ENCODE measurements at places on chromosomes 6 and 20. TPM values are rescaled to one million over a fixed set of nuclear protein-coding genes. Genes with fewer than 3 reads are reported as not detected.
A peak's percentile ranks its signal among the peaks of the same experiment; 100 is the strongest.

GRCh38 chr20:16263582-16263981 lies 309.7 kb downstream of the KIF16B start:
- no peak for DNase-seq

- DNase-seq: no peak
Measured at GRCh38 chr20:15328084-15328483, 990.7 kb upstream of the FLRT3 start.

The TRIM10 gene
- 0.27 TPM for polyA plus RNA-seq

DNA sequence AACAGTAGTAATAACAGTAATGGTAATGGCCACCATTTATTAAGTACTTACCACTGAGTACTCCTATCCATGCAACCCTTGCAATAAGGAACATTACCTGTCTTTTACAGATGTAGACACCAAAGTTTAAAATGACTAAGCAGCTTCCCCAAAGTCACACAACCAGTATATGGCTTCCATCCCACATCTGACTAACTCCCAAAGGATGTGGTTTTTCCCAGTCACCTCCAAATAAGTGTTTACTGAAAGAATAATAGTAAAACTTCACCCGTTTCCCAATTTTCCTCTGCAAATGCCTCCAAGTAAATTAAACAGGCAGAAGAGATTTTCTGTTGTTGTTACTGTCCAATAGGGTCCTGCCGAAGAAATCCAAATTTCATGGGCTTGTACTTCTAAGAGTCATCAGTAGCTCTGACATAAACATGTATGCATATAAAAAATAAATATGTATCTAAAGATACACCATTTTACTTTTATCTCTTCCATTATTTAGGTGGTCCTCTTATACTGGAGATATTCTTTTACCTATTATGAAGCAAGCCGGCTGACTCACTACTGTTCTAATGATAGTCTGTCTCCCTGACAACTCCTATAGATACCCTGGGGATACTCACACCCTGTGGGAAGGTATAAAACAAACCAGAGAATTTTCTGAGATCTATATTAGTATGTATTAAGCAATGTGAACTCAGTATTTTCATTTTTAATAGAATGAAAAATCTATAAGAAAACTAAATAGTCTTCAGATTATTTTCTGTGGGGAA lies 77.9 kb upstream of the ID4 start:
- no peak for DNase-seq

DNA sequence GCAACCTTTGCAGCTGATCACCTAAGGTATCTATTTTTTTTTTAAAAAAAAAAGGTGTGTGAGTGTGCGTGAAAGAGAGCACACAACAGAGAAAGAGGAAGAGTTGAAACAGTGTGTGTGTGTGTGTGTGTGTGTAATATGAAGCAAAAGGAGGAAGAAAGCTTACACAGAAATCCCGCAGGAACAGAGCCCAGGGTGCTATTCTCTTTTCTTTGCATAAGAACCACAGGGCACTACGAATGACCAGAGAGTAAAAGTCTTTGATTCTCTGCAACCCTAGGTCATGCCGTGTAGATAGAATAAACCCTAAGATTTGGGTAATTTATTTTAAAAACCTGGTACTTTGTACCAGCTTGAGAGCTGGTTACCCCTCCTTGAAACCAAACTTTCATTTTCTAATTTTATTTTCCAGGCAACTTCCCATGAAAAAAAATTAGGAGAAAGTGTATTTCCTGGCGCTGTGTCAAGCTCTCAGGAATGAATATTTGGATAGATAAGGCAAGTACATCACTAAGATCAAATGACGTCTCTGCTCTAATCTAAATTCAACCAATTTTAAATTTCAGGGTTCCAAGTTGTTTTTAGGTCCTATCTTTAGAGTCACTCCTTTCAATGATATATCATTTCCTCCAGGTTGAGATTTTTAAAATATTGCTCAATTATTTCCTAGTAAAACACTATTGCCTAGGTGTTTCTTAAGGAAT lies 47.9 kb upstream of the ID4 start:
- DNase-seq: no peak

DNA sequence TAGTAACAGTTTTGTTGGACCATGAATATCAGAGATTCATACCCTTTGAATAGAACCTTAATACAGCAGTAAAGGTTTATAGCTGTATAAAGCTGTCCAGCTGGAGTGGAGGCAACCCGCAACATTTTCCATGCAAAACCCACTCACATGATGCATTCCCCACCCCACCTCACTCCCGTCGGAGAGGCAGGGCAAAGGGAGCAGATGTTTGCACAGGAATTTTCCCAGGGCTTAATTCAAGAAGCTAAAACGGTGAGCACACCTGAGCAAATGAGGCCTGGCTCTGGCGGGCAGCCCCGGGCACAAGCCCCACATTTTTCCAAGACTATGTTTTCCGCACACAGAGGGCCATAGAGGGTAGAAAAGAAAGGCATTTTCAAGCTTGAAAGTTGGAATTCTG lies 191.7 kb downstream of the FOXC1 start:
- no peak for DNase-seq

The HSPA12B gene
- 11.5 TPM for polyA plus RNA-seq

- no peak for DNase-seq
Measured at GRCh38 chr6:140572129-140572528, 1197.7 kb upstream of the CITED2 start.

The L3MBTL3 gene
- polyA plus RNA-seq: 21.4 TPM

The HRH3 gene
- polyA plus RNA-seq: 0.15 TPM

DNA sequence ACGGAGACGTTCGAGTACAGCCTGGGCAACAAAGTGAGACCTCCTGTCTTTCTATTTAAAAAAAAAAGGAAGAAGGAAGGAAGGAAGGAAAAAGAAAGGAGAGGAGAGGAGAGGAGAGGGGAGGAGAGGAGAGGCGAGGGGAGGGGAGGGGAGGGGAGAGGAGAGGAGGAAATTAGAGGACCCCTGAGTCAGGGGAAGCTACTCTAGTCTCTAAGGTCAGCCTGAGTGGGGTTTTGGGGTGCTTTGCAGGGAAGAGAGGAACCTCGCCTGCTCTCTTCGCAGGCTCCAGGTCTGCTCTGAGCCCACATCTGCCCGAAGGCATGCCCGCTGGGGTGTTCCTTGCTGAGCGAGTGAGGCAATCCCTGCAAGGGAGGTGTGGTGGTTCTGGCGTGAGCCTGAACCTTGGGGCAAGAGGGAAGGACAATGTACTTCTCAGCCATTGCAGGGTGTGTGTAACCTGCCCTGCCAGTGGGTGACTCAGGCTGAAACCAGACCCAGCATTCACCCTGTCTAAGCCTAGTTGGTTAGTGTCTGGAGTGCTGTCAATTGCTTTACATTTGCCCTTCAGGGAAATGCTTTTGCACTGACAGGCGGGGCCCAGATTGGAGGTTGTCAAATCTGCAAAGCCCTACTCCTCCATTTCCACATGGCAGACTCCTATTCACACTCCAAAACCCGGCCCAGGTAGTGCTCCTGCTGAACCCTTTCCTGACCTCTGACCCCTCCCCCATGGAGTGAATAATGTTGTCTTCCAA lies 15.3 kb upstream of the MMP9 start:
- no peak for DNase-seq

DNA sequence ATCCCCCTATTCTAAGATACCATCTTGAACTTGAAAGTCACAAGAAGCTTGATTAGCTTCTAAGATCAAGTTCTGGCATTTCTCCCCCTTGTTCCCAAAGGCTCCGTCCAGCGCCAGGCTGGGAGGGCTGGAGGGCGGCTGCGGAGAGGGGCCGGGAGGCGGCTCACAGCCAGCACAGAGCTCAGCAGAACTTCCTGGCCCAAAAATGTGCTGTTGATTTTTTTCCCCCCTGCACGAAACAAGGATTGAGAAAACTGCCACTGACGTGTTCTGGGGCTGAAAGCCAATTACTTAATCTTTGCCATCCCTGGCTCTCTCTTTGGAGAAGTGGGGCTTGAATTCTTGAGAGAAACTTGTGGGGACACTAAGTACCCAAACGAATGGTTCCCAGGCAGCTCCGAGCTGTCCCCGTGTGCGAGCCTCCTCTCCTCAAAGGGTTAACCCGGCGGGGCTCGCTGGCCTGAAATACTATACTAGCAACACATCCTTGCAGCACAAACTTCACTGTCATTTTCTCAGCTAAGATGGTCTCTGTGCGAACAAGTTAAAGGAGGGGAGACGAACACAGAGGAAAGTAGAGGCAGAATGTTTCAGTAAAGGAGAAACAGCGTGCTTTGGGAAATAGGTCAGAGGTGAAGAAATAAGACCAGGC lies 452 bp downstream of the TRAF3IP2 start:
- peak; percentile 83 for DNase-seq

The NSFL1C gene
- 104 TPM for polyA plus RNA-seq

- DNase-seq: no peak
Measured at GRCh38 chr6:33742092-33742491, 4.6 kb downstream of the IP6K3 start.

- no peak for DNase-seq
Measured at GRCh38 chr6:28263922-28264321, 3.0 kb upstream of the ZSCAN26 start.

DNA sequence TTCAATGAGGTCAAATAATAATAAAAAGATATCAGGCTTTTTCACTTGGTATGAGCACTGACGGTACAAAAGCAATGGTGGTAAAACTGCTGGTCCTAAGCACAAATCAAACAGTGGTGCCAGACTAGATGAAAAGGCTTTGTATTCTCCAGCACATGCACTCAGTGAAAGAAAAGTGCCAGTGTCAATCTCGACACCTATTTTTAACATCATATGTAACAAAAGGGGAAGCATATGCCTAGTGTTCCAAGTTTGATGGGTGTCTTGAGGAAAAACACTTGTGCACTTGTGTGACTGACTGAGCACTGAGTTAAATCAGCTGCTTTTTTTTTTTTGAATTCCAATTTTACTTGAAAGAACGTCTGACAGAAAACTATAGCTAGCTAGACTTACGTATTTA lies 27.3 kb downstream of the MED23 start:
- DNase-seq: no peak

- DNase-seq: no peak
Measured at GRCh38 chr6:31010393-31011060, at the start of gene MUC22. Gene MUC22, plus strand, starts transcription at chr6:31010474. Its CDS starts 233 bp downstream, at chr6:31010707.

The WFDC5 gene
- polyA plus RNA-seq: not detected

- DNase-seq: no peak
Measured at GRCh38 chr6:79625746-79626145, 5.4 kb upstream of the SH3BGRL2 start.

GRCh38 chr20:59253779-59254319 lies 46.6 kb upstream of the EDN3 start:
- DNase-seq: no peak

DNA sequence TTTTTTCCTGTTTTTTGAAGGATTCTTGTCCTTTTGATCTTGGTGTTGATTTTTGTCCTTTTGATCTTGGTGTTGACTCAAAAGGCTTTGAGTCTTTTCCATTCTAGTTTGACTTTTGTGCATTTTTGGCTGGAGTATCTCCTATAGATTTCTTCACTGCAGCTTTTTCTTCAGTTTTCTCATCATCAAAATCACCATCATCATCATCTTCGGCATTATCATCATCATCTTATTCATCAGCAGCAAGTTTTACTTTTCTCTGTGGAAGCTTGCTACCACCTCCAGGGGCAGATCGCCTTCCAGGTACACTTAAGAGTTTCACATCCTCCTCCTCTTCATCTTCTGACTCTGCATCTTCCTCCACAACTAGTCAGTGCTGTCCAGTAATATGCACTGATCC lies 56.5 kb upstream of the MCHR2 start:
- no peak for DNase-seq

The CAGE1 gene
- 0.38 TPM for polyA plus RNA-seq

DNA sequence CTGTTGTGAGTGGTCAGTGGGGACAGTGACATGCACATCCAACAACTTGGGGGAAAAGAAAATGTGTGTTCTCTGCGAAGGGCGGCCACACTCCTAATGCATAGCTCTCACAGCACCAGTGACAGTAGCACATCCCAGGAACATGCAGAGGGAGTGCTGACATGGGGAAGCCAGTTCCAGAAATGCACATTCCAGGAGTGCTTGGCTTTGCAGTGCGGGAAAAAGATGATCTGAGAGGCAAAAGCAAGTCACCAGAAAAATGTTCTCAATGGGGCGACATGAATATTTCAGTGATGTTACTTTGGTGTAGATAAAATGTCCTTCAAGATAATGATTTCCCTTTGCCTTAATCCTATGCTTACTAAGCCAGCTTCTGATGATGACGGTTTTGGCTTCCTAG lies 42.9 kb upstream of the PDE10A start:
- no peak for DNase-seq

The CPNE5 gene
- 13.2 TPM for polyA plus RNA-seq

The ZNF337 gene
- polyA plus RNA-seq: 39.1 TPM

DNA sequence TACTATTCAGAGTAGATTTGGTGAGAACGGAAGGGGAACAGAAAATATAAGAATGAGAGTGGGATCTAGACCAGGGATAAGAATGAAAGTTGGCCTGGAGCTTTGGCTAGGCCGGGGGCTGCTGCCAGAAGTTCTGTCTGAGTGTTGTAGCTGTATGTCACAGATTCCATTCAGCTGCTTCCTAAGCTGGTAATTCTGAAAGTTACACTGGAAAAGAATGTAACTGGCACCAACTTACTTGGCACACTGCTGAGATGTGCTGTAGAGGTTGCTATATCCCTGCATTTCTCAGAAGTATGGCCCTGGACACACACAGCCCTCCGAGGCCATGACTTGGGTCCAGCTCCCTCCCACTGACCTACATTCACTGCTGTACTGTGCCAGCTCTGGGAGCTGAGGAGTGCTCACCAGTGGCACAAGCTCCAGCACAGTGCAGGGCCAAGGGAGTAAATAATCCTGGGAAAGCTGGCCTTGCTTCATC lies 25.8 kb upstream of the TMEM217 start:
- DNase-seq: no peak

DNA sequence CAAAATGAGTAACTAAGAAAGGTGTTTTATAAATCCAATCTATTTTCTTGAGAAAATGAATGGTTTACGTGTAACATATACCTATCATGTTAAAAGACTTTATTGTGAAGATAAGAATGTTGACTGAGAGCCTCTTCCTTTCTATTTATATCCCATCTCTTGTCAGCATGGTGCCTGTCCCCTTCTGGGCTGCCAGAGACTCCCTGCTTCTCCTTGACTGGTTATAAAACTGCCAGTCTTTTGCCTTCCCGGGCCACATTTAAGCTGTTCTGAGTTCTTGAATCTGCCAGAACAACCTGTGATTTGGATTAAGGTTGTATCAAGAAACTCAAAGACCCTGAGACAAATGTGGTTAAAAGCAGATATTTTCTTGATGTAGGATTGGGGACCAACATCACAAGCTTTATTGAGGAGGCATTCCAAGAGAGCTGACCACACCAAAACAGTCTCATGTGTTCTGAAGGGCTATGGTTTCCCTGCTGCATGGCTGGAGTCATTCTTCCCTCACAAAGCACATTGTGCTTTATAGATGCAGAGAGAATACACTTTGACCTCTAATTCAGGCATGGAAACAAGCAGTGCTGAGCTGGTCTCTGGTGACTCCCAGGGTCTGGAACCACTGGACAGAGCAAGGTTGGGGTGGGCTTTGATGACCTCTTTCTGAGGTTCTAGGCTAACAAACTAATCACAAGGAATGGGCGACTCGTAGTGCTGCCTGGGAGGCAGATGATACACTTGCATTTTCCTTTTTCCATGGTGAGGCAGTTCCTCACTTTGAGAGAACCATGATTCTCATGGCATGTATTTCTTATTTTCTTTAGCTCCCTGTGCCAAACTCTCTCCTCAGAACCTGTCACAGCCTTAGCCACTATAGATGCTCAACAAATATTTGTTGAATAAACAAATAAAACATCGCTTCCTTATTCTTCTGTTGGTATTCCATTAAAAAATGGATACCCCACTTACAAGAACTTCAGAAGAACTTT lies 205.0 kb upstream of the PREP start:
- no peak for DNase-seq

The LTA gene
- polyA plus RNA-seq: 0.40 TPM

Measured in left kidney (tissue), 8 donors.